T-helper 1 cell (primary cell): ENCODE measurements at places on chromosomes 2 and 18.

DNA sequence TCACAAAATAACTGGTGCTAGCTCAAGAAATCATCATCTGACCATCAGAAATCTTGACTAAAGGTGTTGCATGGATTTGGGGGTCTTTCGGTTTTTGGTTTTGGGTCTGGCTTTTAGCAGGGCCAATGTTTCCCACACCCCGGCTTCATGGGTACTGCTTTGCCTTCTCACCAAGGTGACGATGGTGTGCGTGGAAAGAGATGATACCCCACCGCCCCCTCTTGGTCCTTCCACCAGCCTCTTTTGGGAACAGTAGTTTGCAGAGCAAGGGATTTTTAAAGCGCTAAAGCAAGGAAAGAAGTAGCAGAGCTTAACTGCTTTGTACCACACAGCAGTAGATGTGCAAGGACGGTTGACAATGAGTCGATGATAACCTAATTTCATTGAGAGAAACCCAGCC is 42.3 kb downstream of the BOLA3 start:
- DNase-seq, result no peak

GRCh38 chr2:235839226-235839625 is 329.0 kb downstream of the GBX2 start:
- no peak for DNase-seq

GRCh38 chr2:119251652-119252051 is 28.0 kb downstream of the STEAP3 start:
- DNase-seq, result no peak

GRCh38 chr2:49288113-49288705 is 133.9 kb upstream of the FSHR start:
- no peak for DNase-seq

DNA sequence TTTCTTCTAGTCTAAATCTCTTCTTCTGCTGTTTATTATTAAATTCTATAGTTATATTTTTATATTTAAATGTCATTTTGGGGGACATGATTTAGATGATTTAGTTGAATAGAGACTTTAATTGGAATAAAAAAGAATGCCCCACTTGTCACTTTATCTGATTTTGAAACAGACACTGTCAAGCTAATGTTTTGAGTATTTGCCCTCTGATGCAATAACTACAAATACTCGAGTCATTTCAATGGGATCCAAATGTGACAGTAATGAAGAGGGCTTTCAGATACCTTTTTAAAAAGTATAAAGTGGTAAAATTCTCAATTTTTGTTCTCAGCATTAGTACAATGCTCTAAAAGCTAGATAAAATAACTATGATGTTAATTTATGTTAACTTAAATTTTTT is 257.3 kb upstream of the SESTD1 start:
- no peak for DNase-seq

GRCh38 chr2:128332091-128332634 is 13.5 kb upstream of the HS6ST1 start:
- DNase-seq, result no peak

DNA sequence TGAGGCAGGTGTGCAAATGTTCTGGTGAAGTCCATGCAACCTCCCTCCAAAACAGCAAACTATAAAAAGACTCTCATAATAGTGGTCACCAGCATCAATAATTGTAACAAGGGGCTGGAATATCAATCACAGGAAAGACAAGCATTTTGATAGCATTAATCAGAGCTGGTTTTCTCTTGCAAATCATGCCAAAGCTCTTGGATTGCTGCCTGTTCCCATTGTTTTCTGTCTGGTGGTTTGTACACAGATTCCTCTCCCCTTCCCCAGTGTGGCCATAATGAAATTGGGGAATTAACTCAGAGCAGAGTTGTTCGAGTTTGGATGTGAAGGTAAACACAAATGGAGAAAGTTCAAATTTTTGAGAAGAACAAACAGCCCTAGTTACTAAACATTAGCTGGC is 134.2 kb downstream of the CDCA7 start:
- DNase-seq, result no peak

- no peak for DNase-seq
Observed at GRCh38 chr18:22902093-22902492, 31.0 kb upstream of the RBBP8 start.

GRCh38 chr2:26414311-26414710 is 12.6 kb downstream of the DRC1 start:
- DNase-seq, result no peak

- DNase-seq, result no peak
Observed at GRCh38 chr2:181458871-181459270, 1.7 kb downstream of the ITGA4 start.

DNA sequence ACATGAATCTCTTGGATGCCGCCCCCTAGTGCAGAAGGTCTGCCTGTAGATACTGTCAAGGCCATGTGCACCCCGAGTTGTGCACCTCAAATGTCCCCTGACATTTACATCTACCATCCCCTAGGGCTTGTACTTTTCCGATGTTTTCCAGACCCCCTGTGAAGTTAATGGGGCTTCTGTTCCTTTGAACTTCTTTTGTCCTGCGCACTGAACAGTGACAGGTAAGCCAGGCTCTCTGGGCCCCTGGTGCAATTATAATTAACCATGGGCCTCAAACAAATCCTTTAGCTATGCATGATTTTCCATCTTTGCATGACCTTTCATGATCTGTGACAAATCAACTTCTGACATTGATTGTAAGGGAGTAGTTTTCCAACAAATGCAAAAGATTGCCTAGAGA is 158.4 kb downstream of the FHOD3 start:
- no peak for DNase-seq

GRCh38 chr2:190470256-190470826 is 62.2 kb downstream of the MFSD6 start:
- no peak for DNase-seq

DNA sequence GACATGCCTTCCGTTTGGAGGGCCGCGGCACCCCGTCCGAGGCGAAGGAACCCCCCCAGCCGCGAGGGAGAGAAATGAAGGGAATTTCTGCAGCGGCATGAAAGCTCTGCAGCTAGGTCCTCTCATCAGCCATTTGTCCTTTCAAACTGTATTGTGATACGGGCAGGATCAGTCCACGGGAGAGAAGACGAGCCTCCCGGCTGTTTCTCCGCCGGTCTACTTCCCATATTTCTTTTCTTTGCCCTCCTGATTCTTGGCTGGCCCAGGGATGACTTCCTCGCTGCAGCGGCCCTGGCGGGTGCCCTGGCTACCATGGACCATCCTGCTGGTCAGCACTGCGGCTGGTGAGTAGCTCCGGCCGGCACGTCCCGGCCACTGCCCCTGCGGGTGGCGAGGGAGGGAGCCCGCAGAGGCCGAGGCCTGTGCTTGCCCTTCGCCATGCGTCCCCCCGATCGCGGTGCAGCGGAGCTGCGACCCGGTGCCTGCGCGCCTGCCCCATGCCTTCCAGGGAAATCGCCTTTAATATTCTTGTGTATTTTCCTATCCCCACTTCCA is 1.2 kb downstream of the BMPR2 start:
- no peak for DNase-seq

DNA sequence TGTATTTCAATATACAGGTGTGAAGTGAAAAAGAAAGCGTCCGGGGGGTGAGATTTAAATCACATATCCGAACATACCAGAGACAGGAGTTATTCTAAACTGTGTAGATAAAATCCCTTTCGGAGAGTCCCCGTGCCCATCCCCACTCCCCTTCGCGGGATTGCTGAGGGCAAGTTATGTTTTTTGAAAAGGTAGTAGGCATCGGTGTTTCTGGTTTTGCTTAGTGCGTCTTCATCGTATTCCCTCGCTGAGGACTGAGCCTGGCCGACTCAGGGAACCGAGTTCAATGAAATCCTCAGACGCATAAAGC is 583.4 kb downstream of the ZEB2 start:
- DNase-seq, result no peak

GRCh38 chr2:50727636-50728339 is 304.1 kb downstream of the NRXN1 start:
- DNase-seq, result no peak

GRCh38 chr2:24739354-24740025 is 53.7 kb downstream of the PTRHD1 start:
- no peak for DNase-seq

DNA sequence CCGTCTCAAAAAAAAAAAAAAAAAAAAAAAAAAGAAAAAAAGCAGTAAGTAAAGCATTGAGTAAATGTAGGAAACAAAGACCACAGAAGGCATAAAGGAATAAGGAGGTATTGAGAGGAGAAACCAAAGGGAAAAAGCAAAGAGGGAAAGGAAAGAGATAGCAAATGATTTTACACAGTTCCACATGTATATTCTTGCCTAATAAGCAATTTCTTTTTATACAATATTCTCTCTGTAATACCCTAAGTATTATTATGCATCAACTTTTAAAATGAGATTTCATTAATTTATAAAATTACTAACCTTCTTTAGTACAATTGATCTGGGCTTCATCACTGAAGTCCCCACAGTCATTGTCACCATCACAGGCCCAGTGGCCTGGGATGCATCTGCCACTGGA is 1180.9 kb downstream of the LRP1B start:
- DNase-seq, result no peak
